ENCODE measurements at places on chromosomes 12 and 14.
A peak's percentile ranks its signal among the peaks of the same experiment; 100 is the strongest.

DNA sequence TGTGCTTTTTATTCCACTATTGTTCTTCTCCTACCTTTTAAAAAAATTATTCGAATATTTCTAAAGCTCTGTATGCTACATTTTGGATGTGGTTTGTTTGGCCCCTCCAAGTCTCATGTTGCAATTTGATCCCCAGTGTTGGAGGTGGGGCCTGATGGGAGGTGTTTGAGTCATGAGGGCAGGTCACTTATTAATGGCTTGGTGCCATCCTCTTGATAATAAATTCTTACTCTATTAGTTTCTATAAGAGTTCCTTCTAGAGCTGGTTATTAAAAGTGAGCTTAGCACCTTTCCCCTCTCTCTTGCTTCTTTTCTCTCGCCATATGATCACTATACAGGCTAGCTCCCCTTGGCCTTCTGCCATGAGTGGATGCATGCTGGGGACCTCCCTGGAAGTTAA, 445.6 kb upstream of the PDE3A start:
- DNase-seq: no peak

DNA sequence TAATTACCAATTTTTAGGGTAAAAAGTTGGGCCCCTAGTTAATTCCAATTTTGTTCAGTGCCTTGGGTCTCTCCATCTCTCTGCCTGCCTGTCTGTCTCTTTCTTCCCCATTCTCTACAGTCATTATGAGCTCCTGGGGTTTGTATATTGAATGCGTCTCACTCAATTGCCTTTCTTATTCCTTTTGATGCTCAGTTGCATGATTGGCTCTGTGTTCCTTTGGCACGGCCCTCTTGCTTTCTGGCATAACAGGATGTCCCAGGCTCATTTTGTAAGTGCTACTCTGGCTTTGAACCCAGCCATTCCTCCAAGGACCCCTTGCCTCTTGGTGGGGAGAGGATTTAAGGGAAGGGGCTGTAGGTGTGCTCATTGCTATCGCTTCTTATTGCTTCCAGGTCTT, 35.6 kb downstream of the ZNF664 start:
- DNase-seq: no peak

GRCh38 chr14:95292660-95293425, 26.9 kb downstream of the CLMN start:
- DNase-seq: no peak

GRCh38 chr12:52812749-52813148, 1.2 kb downstream of the KRT4 start:
- DNase-seq: no peak

GRCh38 chr12:121009741-121010140, 6.5 kb downstream of the C12orf43 start:
- no peak for DNase-seq

GRCh38 chr12:5043589-5044419, at the start of gene KCNA5:
KCNA5 (plus strand) TSS chr12:5043879; CDS start chr12:5044148, 269 bp downstream.
- DNase-seq: no peak

- DNase-seq: no peak
Measured at GRCh38 chr12:29552994-29553748, 55.7 kb upstream of the OVCH1 start.

- no peak for DNase-seq
Measured at GRCh38 chr12:78085542-78086182, 255.0 kb downstream of the NAV3 start.

DNA sequence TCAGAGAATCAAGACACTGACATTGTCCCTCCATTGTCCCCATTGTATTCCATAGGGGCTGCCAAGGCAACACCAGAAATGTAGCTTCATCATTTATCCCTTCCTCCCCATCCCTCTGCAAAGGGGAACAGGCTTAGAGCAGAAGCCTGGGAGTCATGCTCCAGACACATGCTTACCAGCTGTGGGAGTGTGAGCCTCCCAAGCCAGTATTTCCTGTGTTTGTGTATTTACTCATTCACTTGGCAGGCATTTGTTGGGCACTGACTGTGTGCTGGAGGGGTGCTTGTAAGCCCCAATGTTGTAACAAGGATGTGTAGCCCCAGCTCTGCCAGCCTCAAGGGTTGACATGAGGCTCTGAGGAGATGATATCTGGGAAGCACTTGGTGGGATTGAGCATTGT, 46.0 kb upstream of the TCL1A start:
- no peak for DNase-seq

DNA sequence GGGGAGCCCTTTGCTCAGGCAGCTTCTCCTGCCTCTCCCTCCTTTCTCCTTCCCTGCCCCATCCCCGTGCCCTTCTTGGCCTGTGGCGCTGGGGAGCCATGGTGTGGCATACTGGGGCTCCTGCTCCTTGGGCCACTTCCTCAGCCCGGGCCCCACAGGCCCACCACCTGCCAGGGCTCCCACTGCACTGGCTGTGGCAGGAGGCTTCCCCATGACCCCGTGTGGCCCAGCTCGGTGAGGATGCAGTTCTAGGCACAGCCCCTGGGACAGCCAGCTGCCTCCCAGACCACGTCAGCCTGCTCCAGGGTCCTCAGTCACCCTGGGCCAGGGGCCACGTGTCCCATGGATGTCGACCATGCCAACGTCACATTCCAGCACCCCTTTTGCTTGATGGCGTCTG, 13.0 kb upstream of the AMN start:
- no peak for DNase-seq

- DNase-seq: no peak
Measured at GRCh38 chr12:3683670-3684069, 69.2 kb downstream of the CRACR2A start.

GRCh38 chr12:89486264-89486663, 38.3 kb downstream of the GALNT4 start:
- no peak for DNase-seq

GRCh38 chr14:21631084-21631483, 3.7 kb downstream of the OR10G2 start:
- no peak for DNase-seq

DNA sequence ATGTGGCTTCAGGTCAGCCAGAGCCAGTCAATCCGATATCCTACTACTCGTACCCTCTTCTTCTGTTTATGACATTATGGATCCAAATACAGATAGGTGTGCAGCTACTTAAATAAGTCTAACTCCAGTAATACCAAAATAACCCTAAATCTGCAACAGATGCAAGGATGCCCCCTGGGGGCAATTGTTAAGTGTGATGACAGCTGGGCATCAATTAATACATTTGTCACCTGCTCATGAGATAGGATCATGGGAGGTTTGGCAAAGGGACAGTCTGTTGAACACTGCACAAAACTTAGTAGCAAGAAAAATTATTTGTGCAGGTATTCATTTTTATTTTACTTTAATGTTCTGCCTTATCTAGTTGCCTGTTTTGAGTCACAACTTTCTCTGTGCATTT, 83.2 kb downstream of the SLC38A6 start:
- DNase-seq: no peak

- no peak for DNase-seq
Measured at GRCh38 chr14:25041484-25041883, 8.5 kb downstream of the STXBP6 start.

DNA sequence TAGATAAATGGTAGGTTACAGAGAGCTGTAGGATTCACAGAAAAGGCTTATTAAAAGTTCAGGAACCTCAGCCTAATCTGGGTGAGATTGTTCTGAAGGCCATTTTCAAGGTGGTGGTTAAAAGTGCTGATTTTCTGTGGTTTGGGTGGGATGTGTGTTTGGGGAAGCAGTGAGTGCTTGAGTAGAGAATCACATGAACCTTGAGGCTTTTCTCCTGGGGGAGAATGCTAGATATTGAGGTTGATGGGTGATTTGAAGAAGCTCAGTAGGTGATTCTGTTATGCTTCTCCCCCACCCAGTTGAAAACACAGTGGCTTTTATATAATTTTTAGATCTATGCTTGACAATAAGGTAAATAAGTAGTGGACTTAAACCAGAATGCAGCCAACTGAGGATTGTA, 420.9 kb downstream of the PCNX1 start:
- DNase-seq: no peak

- no peak for DNase-seq
Measured at GRCh38 chr12:82898441-82898840, 211.7 kb downstream of the TMTC2 start.

- no peak for DNase-seq
Measured at GRCh38 chr12:5808981-5809380, 136.1 kb downstream of the ANO2 start.

DNA sequence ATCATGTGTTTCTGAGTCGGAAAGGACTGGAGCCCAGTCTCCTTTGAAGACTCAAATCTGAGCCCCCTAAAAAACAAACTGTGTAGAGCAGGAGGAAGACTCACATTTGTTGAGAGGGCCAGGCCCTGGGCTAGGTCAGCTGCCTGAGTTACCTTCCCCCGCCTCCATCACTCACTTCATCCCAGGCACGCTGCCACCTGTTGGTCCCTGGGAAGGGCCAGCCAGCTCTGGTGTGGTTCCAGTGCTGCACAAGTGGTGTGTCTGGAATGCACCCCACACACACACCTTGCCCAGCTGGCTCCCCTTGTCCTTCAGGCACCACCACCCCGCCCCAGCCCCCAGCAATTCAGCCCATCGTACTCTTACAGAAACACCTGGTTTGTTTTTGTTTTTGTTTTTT, 9.0 kb downstream of the MVK start:
- DNase-seq: no peak

GRCh38 chr14:92577321-92577742, 63.8 kb downstream of the RIN3 start:
- DNase-seq: no peak

DNA sequence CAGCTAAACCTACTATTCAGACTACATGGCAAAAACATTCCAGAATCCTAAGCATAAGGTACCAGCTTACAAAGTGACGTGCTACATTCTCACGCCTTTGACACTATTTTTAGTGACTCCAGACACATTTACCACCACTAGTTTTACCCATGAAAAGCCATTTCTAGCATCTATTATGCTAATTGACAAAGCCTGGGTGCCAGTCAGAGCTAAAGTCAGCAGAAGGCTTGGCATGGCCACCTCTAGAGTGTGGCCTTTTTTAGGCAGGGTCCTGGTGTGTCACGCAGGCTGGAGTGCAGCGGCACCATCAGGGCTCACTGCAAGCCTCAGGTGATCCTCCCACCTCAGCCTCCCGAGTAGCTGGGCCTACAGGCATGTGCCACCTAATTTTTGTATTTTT, 75.7 kb downstream of the NT5DC3 start:
- no peak for DNase-seq

- DNase-seq: no peak
Measured at GRCh38 chr14:59595071-59595470, 18.5 kb upstream of the CCDC175 start.

GRCh38 chr12:68915055-68915454, 17.9 kb downstream of the CPM start:
- no peak for DNase-seq

GRCh38 chr12:68559984-68560850, 50.5 kb upstream of the RAP1B start:
- DNase-seq: no peak

GRCh38 chr12:77387214-77387613, 321.8 kb upstream of the E2F7 start:
- no peak for DNase-seq

GRCh38 chr12:105850103-105850968, 288.4 kb downstream of the NUAK1 start:
- DNase-seq: no peak

DNA sequence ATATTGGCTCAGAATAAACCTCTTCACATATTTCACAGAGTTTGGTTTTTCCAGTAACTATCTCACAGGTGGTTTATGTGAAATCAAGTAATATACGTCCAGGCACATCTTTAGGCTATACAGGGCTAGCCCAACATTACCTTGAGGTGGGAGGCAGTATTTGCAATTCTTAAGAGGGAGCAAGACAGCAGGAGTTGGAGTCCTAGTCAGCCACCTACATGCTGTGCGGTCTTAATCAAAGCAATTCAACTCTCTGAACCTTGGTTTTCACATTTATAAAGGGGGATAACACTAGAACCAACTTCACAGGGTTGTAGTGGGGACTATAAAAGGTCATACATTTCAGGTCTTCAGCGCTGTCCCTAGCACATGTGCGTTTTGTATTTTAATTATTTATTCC, 73.5 kb upstream of the FICD start:
- no peak for DNase-seq

DNA sequence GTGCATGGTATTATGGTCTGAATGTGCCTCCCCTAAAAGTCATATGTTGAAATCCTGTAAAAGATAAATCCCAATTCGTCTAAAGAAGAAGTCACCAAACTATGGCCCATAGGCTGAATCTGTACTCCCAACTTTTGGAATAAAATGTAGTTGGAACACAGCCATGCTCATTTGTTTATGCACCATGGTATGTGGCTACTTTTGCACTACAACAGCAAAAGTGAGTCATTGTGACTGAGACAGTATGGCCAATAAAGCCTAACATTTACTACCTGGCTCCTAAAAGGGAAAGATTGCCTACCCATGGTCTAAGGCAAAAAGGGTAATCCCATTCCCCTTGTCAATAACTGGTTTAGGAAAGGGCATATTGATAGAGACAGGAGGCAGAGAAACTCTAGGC, 101.8 kb downstream of the LRIG3 start:
- no peak for DNase-seq

GRCh38 chr14:61154641-61155040, 126.5 kb downstream of the TMEM30B start:
- no peak for DNase-seq

GRCh38 chr14:64444140-64444539, 21.2 kb upstream of the AKAP5 start:
- DNase-seq: no peak

DNA sequence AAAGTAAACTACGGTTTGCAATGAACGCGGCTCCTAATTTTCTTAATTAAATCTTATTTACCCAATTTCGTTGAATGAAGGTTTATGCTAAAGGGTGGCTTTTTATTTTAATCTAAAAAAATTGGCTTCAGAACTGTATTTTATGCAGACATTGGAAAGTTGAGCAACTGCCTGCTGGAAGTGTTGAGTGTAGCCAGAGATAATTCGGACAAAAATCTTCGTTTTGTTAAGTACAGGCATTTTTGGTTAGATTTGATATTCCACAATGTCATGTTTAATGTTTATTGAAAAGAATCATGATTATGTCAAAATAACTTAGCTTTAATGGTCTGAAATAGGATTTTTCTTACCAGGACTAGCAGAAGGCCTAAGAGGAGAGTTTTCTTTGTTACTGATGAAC, 875 bp downstream of the IRAK3 start:
- no peak for DNase-seq

- no peak for DNase-seq
Measured at GRCh38 chr14:69288011-69288771, 28.2 kb downstream of the GALNT16 start.

- peak; percentile 15 for DNase-seq
Measured at GRCh38 chr12:120687578-120688289, 785 bp downstream of the MLEC start.

GRCh38 chr14:76490735-76491134, 114.8 kb downstream of the ESRRB start:
- DNase-seq: no peak

GRCh38 chr14:26289891-26290486, 307.8 kb downstream of the NOVA1 start:
- DNase-seq: no peak

GRCh38 chr12:109943811-109944210, 43.7 kb downstream of the TCHP start:
- no peak for DNase-seq
